ENCODE measurements at places on chromosomes 11 and 22.

- DNase-seq: no peak
These were observed 672.5 kb downstream of the BRD1 start for GRCh38 chr22:49155039-49155769.

DNA sequence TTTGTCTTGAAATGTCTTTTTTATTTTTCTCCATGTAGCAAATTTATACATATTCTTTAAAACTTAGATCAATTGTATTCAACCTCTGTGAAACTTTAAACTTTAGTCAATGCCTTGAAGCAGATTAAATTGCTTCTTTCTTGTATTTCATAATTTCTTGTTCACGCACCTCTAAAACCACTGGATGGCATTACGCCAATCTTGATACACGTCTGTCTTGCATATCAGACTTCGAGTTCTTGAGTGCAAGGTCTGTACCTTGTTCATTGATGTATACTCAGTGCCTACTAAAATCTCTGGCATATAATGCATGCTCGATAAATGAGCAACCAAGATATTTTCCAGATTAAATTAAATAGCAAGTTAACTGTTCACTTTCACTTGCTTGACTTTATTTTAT lies 236.8 kb downstream of the CASP12 start:
- DNase-seq: no peak

- no peak for DNase-seq
These were observed 41.0 kb downstream of the TMPRSS5 start for GRCh38 chr11:113664981-113665710.

DNA sequence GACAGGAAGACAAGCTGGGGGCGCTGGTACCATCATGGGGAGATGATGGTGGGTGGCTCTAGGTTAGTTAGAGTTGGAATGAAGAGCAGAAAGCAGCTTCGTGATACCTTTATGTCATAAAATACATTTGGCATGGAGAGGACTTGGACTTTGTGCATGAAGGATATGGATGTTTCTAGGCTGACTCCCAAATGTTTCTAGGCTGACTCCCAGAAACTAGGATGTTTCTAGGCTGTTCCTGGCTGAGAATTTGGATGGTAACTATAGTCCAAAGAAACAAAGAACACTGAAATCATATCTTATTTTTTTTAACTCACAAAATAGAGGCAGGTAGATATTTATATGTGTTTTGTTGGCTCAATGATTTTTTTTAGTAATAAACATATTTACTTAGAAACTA lies 89.4 kb upstream of the VPREB1 start:
- DNase-seq: no peak

GRCh38 chr11:22787551-22788162 lies 41.9 kb downstream of the SVIP start:
- DNase-seq: no peak

GRCh38 chr22:33315954-33316353 lies 257.8 kb upstream of the SYN3 start:
- no peak for DNase-seq

DNA sequence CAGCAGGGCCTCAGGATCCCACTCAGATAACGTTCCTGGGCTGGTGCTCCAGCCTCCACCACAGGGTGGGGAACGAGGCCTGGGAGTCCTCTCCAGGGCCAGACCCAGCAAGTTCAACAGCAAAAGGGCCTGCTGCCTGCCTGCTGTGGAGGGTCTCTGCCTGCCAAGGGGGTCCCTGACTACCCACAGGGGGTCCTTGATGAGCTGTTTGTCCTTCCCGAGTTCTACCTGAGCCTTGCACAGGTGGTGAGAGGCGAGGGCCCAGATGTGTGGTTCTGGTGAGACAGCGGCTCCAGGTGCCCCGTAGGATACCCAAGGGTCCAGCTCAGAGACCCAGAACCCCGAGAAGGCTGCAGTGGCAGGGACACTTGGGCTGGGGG lies 4.4 kb downstream of the DUSP8 start:
- DNase-seq: no peak

DNA sequence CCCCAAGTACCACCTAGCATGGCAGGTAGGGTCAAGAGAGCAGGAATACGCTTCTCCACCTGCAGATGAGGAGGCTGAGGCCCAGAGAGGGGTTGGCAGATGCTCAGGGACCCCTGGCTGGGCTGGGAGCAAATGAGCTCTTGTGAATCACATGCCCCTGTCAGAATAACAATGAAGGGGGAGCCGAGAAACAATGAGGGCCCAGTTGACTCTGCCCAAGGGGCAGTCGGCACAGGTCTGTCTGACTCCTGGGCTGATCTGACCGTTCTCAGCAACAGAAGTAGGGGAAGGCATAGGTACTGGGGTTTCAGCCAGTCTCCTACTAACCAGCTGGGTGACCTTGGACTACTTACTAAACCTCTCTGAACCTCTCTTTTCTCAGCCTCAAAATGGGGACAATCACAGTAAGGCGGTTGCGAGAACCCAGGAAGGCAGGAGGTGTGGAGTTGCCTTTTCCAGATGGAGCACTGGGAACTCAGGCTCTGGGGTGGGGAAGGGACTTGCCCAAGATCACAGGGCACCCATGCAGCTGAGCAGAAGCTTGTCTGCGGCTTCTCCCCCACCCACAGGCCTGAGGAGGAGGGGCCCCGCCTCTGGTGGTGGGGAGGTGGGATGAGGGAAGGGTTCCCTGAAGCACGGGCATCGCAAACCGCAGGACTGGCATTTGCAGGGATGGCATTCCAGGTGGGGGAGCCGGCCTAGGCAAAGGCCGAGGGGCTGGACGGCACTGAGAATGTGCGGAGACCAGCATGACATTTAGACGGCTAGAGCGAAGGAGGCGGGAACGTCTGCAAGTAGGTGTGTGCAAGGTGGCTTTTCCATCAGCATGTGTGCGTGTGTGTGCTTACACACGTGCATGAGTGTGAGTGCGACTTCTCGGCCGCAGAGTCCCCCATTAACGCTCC lies 163.0 kb downstream of the MN1 start:
- no peak for DNase-seq

DNA sequence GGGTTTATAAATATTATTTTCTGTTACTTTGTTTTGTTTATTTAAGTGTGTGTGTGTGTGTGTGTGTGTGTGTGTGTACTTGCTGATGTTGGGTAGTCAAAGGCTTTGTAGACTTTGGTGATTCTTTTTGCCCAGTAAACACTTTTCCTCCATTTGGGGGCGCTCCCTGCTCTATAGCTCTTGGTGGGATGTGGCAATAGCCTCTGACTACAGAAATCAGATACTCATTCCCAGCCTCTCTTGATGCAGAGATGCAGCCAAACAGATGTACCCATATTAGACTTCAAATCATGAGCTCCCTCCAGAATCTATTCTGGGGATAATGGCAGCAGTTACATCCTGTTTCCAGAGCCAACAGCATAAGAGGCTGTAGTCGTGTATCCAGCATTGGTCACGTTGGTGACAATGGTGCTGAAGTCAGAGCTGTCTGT lies 33.4 kb upstream of the APOL5 start:
- DNase-seq: no peak

DNA sequence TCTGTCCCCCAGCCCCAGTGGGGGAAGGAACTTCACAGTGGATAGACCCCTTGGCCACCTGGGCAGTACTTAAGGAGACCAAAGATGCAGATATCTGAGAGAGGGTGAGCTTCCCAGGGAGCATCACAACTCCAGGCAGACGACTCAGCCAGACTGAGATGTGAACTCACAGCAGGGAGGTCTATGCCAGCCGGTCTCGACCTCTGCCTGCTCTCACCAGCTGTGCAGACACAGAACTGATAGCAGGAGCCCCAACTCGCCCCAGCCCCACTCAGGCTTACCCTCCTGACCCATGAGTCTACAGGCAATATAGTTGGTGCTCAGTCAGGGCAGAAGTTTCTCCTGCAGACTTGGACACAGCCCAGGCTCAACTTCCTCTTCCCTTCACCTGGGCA lies 29.7 kb upstream of the ACCSL start:
- DNase-seq: no peak

DNA sequence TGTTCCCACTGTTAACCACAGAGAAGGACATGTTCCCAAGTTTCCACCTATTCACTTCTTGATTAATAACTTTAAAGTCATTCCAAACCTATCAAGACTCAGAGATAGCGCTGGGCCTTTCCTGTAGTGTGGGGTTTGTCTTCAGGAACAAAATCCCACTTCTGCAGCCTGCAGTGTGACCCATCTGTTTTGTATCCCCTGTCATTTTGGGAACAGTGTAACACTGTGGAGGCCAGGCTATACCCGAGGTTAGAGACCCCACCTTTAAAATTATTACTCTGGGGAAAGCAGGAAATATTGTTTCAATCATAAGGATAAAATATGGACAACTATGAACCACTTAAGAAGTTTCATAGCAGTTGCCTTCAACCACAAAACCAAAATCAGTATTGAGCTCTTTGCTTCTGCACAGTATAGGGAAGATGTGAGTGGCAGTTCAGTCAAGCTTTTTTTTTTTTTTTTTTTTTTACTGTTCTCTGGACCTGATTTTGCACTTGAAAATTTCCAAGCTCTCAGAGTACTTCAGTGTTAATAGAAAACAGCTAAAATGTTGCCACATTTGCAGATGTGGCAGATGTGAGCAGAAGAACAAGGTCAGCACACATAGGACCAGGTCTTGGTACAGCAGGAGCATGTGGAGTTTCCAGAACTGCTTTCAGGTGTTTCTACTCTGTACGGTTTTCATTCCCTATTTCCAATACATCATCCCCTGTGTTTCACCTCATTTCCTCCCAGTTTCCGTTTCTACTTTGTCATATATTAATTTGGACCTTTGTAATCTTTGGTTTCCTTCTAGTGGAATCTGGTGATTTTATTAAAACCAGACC lies 121.5 kb downstream of the MAML2 start:
- DNase-seq: no peak

DNA sequence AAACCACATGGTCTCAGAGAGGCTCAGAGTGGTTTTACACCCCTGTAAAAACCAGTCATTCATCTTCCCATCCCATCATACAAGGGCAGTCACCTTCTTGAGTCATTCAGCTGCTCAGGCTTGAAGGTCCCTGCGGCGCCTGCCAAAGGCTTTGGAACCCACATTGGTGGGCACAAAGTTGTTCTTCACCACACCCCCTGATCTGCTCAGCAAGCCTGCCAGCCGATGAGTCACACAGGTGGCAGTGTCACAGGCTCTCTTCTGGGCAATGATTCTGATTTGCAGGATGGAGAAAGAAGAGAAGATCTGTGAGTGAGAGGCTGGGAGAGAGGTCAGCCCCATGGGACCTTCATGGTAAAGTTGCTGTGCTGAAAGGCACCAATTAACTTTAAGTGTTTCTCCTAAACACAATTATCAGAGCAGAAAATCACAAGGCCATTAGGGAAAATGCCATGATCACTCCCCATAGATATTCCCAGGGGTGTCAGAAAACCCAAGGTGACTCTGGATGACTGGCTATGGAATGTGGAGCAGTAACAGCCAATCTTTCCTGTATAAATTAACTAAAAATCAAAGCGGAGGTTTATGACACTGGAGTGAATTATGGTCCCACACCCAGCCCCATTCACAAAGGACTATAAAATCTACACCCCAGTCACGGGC lies 4.4 kb downstream of the CALCA start:
- DNase-seq: no peak

GRCh38 chr11:60971520-60971919 lies at the start of gene CD6:
Gene CD6 (plus strand): TSS chr11:60971680. CDS start chr11:60971866, 186 bp downstream.
- peak; percentile 64 for DNase-seq

DNA sequence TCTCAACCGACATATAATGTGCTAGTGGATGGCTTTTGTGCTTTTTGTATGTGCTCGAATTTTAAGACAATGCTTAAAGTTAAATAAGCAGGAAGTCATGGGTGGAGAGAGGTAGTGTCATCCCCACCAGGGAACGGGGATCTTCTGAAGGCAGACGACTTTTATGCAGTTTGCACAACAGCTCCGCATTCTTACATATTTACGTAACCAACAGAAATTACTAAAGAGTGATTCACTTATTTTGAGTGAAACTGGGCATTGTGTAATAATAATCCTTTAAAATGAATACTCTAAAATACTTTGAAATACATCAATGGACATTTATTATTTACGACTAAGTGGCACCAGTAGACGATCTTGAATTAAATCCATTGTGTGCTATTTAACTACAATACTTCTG lies 305.1 kb downstream of the CNTN5 start:
- no peak for DNase-seq

DNA sequence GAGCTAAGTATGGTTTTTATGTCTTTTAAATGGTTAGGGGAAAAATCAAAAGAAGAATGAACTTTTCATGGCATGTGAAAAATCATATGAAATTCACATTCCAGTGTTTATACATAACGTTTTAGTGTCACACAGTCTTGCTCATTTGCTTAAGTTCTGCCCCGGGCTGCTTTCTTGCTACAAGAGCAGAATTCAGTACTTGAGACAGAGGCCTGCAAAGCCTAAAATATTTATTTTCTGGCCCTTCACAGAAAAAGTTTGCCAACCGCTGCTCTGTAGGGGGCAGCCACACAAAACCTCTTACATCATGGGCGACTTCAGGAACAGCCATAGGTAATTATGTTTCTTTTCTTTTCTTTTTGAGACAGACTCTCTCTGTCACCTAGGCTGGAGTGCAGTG lies 1.0 kb upstream of the ATG2A start:
- no peak for DNase-seq

DNA sequence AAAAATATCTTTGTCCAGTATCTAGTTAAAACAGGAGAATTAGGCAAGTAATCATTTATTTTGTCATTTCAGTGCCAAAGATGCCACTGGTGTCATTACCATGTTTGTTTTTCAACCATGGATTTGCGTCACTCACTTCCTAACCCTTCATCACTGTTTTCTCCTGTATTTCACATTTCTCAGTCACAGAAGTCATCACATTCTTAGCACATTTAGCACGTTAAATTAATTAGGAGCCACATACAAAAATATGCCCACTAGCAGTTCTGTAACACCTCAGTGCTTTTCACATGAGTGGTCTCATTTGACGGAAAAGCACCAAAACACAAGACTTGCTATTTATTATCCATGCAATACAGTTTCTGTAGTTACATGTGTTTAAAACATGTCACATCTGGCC lies 546.0 kb downstream of the METTL15 start:
- no peak for DNase-seq

DNA sequence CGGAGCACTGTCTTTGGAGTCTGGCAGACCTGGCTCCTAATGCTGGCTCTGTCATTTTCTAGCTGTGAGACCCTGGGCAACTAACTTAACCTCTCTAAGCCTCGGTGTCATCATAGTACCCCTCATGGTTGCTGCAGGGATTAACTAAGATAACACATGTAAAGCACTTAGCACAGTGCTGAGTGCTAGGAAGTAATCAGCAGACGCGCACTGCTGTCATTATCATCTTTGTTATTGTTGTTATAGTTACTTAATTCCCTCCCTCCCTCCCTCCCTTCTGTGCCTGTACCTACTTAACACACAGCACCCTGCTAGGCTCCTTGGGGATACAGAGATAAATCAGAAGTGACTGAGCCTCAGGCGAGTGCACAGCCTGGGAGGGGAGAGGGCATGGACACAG lies 104.7 kb upstream of the PITPNB start:
- DNase-seq: no peak

GRCh38 chr11:129657866-129658525 lies 157.7 kb upstream of the TMEM45B start:
- no peak for DNase-seq

GRCh38 chr11:83306200-83307080 lies 20.3 kb upstream of the CCDC90B start:
- no peak for DNase-seq

DNA sequence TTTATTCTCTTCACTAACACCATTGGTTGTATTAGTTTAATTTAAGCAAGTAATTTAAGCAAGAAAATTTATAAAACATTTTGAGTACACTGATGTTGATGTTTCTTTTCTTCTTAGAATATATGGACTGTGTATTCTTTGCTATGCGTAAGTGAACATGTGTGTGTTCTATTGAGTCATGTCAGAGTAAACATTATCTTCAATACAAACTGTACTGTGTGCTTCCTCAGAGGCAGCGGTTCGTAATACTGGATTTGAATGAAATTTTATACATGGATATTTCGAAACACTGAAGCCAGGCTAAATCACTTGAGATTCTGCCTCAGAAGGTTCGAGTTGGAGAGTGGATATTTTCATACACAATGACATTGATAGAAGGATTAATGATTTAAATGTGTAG lies 452.6 kb downstream of the LUZP2 start:
- no peak for DNase-seq

Measured in activated T-cell treated with anti-CD3 and anti-CD28 coated beads for 24 hours (primary cell).